ENCODE measurements at places on chromosomes 4 and X.
A peak's percentile ranks its signal among the peaks of the same experiment; 100 is the strongest.

DNA sequence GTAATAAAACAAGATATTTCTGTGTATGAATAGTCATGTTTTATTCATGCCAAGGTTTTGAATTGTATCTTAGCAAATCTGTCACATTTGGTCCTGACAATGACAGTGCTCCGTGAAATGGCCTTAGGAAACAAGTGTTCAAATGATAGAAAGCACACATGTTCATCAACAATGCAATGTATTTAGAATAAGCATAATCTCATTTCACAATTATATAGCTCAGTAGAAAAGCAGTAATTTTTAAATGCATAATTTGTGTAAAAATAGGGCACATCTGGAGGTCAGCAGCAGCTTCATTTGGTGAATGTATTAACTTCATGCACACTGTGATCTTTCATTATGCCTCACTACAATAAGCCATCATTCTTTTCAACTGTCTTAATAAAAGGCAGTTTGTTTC is 380.4 kb downstream of the GPM6A start:
- DNase-seq: no peak

DNA sequence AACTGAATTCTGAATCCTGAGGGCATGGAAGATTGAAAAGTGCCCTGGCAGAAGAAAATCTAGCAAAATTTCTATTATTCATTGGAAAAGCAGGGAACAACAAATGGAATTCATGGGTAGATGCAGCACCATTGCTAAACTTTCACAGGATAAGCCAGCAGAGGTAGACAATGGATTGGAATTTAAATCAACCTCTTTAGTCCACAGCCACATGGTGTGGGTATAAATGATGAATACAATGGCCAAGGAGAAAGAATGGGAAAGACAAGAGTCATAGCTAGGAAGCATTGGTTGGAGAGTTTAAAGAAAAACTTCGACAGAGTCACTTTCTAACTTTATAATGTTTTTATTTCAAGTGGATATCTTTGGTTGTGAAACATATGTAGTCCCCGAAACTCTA is 332.8 kb upstream of the PUDP start:
- no peak for DNase-seq

GRCh38 chr4:169489306-169489705 is 123.1 kb downstream of the NEK1 start:
- no peak for DNase-seq

DNA sequence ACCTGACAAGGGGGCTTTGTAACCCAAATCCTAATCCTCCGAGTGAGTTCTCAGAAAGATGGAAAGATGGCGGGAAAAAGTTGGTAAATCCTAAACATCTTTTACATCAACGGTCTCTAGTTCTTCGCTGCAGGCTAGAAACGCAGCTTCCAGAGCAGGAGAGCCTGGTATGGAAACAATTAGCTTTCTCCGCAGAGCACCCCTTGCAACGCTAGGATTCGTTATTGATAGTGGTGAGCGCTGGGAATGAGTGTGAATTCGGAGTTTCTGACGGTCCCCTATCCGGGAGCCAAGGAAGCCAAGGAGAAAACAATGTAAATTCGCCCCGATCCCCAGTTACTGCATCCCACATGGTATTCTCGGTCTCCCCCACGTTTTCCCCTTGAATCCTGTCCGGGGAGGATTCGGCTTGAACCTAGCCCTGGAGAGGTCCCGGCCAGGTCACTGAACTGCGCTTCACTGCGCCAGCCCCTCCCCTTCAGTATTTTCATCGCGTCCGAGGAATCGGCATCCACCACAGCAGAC is 4.7 kb upstream of the NEUROG2 start:
- no peak for DNase-seq

DNA sequence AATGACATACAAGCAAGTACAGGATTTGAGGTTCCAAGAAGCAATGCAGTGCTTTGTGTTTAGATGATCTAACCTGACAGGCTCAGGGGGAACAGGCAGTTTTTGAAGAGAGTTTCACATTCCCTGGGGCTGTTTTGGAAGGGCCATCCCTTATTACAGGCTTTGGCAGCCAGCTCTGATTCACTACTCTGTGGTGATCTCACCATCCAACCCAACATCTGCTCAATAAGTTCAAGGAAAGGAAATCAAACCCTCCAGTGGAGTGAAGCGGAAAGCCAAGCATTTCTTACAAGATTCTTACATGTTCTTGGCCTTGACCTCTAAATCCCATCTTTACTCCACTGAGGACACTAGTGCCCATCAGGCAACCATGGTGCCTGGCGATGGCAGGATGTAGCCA is 7.5 kb downstream of the IDS start:
- no peak for DNase-seq

DNA sequence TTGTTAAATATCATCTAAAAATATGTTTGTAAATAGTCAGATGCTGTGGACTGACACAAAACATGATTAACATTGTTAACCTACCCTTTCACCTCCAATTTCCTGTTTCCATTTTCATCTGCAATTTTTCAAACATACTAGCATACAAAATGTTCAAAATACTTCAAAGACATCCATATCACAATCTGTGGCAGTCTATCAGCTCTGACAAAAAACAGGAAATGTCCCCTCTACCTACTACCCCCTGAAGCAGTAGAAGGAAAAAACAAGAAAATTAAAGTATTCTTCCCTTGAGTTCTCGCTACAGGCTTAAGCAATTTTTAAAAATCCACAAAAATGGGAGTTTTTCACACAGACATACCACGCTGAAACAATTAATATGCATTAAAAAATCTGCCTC is 108.2 kb upstream of the MCF2 start:
- no peak for DNase-seq

DNA sequence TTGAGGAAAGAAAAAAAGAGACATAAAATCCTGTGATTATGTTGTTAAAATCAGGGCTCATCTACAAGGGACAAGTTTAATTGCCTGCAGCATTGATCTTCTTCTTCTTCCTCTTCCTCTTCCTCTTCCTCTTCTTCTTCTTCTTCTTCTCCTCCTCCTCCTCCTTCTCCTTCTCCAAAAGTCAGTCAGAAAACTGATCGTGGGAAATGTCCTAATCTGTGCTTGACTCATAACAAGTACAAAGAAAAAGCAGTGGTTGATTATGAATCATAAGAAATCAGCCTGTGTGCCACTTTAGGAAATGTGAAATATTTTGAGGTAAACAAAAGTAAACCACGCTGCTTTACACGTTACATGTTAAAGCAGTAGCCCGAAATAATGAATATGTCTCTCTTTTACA is 2.7 kb upstream of the ATP10D start:
- no peak for DNase-seq

DNA sequence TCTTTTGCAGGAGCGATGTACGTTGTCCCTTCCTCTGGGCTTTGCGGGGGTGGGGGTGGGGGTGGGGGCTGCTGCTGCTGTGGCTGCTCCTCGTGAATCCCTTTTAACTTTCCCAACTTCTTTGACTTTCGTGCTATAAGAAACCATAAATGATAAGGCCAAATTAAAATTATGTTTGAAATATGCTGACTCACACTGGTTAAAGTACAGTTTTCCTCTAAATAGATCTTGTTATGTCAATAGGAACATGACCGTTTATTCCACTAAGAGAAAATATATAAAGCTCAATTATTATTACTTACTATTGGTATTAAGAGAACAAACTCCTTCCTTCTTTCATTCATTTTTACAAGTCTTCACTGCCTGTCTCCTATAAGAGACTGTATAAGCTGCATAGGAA is 287.4 kb downstream of the NR3C2 start:
- no peak for DNase-seq

DNA sequence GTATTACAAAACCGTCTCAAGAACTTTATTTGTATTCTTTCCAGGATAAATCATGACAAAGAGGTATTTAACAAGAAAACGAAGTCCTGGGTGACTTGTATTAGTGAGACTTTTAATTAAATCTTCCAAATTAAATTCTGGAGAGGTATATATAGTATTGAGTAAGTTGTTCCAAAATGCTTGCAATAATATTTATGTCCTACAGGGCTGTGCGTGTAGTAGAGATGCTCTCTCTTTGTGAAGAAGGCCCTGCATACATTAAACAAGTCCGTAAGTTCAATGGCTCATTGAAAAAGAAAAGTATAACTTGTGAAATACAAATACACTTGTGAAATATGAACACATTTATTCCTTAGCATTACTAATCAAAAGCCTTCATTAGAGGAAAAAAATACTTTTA is 211.4 kb downstream of the ARHGAP24 start:
- no peak for DNase-seq

DNA sequence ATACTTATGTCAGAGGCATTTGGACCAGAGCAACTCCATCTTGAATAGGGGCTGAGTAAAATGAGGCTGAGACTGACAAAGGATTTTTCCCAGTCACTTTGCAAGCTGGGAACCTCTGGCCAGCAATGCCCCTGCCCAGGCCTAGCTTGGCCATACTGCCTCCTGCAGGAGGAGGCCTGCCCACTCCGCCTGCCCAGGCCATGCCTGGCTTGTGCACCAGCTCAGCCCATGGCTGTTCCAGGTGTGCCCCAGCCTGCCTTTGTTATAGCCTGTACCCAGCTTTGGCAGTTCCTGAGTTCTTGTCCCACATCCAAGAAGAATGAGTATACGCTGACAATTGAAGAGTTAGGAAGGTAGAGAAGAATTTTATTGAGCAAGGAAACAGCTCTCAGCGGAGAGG is 176.1 kb downstream of the AASDH start:
- DNase-seq: no peak

GRCh38 chr4:82775243-82775642 is 23.4 kb downstream of the SCD5 start:
- no peak for DNase-seq

- no peak for DNase-seq
These were observed 183.7 kb downstream of the EVC2 start for GRCh38 chr4:5524446-5525299.

- no peak for DNase-seq
These were observed 17.5 kb upstream of the SAT1 start for GRCh38 chrX:23765449-23765848.

GRCh38 chrX:25427873-25428555 is 412.2 kb upstream of the ARX start:
- DNase-seq: peak; percentile 5

DNA sequence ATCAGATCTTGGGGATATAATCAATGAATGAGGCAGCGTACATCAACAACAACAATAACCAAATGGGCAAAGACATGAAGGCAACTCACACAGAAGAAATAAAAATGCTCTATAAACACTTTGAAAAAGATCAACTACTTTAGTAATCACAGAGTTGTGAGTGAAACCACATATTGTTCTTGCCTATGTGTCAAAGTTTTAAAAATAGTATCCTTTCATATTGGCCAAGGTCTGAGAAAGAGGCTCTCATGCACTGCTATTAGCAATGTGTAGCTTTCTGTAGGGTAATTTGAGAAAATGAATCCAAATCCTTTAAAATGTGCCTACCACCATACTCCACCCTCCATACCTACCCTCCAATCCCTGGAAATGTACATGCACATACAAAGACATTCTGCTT is 25.0 kb downstream of the COQ2 start:
- no peak for DNase-seq

- no peak for DNase-seq
These were observed 55.7 kb downstream of the TIGD2 start for GRCh38 chr4:89166971-89167475.

- peak; percentile 37 for DNase-seq
These were observed 219.7 kb downstream of the DCLK2 start for GRCh38 chr4:150297861-150298474.

GRCh38 chrX:38668771-38669170 is 107.4 kb downstream of the TSPAN7 start:
- no peak for DNase-seq

DNA sequence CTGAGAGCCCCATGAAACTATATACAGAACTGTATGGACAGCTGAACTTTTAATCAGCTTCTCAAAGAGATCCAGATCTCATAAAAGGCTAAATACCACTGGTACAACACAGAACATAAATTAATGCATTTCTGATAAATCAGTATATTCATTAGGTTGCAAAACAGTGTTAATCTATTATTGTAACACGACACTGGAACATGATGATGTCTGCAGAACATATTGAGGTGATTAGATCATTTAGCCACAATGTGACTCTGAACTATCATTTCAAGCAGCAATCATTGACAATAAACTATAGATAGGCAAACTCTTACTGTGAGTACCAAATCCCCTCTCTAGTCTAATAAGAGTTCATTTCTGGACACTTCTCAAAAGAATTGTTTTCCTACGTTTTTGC is 50.3 kb downstream of the GASK1B start:
- DNase-seq: no peak

- peak; percentile 81 for DNase-seq
These were observed 39.2 kb upstream of the ASMTL start for GRCh38 chrX:1491851-1492349.

DNA sequence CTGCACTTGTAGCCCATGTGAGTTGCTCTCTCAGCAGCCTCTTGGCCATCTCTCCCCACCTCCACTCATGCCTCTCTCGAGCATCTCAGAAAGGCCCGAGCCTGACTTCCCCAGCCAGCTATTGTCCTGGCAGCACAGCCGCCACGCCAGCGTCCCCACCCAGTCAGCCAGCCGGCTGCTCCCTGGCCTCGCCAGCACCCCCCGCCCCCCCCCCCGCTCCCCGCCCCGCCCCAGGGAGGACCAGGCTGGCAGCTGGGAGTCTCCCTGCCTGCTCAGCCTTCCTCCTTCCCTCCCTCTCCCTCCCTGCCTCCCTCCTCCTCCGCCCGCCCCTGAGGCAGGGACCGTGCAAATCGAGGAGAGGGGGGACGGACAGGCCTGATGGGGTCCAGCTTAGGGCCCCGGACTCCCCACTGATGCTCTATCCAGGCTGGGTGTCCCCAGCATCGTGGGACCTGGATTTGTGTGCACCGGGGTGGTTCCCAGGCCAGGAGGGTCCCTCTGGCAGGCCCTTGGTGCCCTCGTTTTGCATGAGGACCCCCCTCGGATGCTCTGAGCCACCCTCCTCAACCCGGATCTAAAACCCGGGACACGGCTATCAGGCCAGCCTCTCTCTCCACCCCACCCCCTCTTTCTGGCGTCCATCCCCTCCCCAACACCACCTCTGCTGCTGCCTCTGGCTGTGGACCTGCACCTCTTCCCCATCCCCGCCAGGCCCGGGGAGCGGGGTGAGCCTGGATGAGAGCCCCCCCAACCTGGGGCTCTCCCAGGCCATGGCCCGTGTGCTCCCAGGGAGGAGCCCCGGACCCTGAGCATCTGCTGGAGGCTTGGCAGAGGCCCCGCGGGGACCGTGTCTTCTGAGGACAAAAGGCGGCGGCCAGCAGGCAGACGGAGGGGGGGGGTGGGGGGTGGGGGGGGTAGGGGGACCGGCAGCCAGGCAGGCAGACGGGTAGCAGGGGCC is at the start of gene GPR173:
TSS of gene GPR173 (plus strand) at position 621 of the 958 bp plus-strand sequence. CDS start 27,833 bp downstream, outside the sequence.
- no peak for DNase-seq

GRCh38 chr4:82421796-82422560 is 8.3 kb downstream of the HNRNPDL start:
- peak; percentile 47 for DNase-seq

DNA sequence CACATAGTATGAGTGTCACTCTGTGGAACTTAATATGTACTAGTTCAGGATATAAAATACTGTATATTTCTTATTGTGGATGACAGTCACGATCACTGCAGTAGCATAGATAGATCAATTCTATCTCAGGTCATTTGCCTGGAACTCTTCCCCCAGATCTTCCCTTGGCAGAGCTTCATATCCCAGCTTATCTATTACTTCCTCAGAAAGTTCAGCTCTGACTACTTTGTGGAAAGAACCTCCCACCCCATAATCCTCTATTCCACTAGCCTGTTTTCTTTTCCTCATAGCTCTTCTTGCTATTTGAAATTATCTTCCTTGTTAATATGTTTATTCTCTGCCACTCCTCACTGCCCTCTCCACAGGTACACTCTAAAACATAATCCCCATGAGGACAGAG is 10.9 kb downstream of the FAM241A start:
- no peak for DNase-seq

All from KBM-7 (cell line).